ENCODE measurements at places on chromosomes 3 and 15. TPM values are rescaled to one million over a fixed set of nuclear protein-coding genes. Genes with fewer than 3 reads are reported as not detected.

DNA sequence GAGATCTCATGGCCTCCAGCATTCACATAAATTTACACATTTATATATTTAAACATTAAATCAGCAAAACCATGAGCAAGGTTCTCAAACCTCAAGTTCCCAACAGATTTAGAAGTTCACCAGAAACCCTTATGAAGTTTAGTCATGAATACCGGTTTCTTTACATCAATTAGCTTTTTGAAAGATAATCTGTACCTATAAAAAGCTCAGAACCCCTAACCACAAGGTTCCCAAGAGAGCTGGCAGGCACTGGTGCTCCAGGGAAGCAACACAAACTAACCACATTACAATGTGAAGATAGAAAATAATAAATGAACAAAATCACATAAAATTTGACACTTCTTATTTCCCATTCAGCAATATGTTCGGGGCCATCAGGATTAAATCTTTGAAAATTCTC lies 150.9 kb downstream of the FBN1 start:
- DNase-seq, result no peak

The C2CD4A gene
- total RNA-seq, result not detected

DNA sequence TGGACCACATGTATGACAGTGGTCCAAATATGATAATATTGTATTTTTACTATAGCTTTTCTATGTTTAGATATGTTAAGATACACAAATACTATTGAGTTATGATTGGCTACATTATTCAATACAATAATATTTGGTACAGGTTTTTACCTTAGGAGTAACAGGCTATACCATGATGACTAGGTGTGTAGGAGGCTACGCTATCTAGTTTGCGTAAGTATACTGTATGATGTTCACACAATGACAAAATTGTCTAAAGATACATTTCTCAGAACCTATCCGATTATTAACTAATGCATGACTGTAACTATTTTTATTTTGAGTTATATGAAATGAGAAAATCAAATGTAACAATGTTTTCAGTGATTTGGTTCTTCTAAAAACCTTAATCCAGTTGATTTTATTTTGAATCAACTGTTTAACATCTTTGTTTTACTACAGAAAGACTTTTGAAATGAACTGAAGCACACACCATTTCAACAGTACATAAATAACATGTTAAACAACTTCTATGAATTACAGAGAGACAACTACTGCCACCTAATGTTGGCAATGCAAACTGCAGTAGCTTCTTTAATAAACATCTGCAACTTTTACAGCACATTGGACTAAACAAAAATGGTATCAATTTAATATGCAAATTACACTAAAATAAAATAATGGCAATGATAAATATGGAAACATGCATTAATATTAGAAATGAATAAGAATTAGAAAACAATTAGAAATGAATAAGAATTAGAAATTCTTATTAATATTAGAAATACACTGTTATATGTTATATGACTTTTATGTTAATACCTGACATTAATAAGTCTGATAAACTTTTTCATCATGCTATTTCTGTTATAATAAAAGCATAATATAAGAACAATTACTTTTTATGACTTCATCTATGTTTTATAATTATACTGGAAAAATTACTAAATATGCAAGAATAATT lies 255.7 kb downstream of the MBNL1 start:
- DNase-seq, result no peak

- no peak for DNase-seq
Measured at GRCh38 chr3:123335007-123335670, 113.8 kb downstream of the ADCY5 start.

The SV2B gene
- 0.08 TPM for total RNA-seq

The GP9 gene
- not detected for total RNA-seq

GRCh38 chr3:195580744-195581443 lies 2.8 kb downstream of the APOD start:
- DNase-seq, result no peak

- no peak for DNase-seq
Measured at GRCh38 chr3:157408499-157409149, 28.0 kb upstream of the PTX3 start.

The CYP8B1 gene
- not detected for total RNA-seq

The PRSS50 gene
- total RNA-seq, result not detected

The OXTR gene
- total RNA-seq, result 0.45 TPM

The ALDH1A2 gene
- total RNA-seq, result 0.86 TPM

GRCh38 chr15:85333132-85333831 lies 47.1 kb upstream of the AKAP13 start:
- DNase-seq, result no peak

DNA sequence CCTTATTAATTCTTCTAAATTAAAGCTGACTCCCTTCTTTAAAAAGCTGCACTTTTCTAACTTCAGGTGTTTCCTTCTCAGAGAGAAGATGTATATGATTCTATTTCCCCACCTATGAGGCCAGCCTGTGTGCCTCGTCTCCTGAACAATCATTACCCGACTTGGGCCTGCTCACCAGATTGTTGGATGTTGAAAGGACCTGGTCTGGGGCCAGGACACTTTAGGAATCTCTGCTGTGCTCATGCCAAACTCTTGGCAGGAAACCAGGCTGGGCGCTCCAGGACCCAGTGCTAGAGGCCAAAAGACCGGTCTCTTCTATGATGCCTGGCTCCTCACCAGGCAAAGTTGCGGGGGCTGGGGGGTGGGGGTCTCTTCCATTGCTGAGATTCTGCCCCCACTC lies 16.9 kb upstream of the LRRC31 start:
- no peak for DNase-seq

The ZNF774 gene
- 2.4 TPM for total RNA-seq

The GOLGA8G gene
- total RNA-seq, result not detected

The LSMEM2 gene
- total RNA-seq, result not detected

The BFSP2 gene
- total RNA-seq, result not detected

DNA sequence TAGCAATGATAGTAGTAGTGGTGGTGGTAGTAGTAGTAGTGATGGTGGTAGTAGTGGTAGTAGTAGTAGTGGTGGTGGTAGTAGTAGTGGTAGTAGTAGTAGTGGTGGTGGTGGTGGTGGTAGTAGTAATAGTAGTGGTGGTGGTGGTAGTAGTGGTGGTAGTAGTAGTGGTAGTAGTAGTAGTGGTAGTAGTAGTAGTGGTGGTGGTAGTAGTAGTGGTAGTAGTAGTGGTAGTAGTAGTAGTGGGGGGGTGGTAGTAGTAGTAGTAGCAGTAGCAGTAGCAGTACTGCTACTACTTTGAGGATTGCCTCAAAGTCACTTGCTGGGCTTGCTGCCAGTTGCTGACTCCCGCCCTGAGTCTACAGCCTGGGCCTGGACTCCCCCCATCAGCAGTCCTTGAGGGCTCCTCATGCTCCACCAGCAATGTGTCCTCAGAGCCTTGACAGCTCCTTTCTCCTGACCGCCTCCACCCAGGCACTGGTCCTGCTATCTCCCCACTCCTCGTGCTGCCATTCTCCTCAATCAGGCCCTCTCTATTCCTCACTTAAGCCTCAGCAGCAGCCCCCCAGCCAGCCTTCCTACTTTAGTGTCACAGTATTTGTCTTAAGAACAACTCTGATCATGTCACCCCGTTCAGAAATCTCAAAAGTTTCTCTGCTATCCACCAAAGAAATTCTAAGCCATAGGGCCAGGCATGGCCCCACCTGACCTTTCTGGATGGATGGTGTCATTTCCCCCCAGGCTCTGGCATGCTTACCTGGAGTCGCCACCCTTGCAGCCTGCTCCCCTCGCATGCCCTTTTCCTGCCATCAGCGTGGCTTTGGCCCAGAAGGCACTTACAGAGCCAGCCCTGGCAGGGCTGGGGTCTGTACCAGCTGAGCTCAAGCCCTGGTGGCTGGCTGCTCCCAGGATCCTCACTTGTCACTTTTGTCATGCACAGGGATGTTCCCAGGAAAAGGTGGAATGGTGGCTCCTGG lies 45.6 kb downstream of the DLEC1 start:
- peak; percentile 43 for DNase-seq

DNA sequence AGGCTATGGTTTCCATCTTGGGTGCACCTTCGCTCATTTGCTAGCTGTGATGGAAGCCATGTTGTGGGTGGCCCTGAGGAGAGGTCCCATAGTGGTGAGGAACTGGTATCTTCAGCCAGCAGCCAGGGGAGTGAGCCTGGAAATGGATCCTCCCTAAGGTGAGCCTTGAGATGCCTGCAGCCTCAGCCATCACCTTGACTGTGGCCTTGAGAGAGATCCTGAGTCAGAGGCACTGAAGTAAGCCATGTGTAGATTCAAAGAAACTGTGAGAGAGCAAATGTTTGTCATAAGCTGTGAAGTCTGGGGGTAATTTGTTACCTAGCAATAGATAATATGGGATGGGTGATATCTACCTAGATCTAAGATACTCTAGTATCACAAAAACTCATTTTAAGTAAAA lies 105.3 kb downstream of the SNRK start:
- DNase-seq, result no peak

- DNase-seq, result no peak
Measured at GRCh38 chr3:126990024-126990700, 7.2 kb downstream of the PLXNA1 start.

DNA sequence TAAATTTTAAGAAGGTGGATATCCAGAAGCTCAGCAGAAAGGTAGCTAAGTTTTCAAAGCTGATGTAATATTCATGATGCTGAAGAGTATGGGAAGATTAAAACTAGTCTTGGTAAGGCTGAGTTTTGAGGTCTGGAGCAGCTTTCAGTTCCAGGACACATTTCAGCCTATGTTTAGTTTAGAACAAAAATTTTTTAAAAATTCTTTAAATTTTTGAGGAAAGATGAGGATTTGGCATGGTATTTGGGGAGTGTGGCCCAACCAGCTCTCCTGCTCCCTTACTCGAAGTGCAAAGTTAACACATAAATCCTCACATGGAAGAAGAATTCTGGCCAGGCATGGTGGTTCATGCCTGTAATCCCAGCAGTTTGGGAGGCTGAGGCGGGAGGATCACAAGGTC lies 1039.1 kb downstream of the NAALADL2 start:
- DNase-seq, result no peak

- no peak for DNase-seq
Measured at GRCh38 chr3:50167069-50167840, 12.1 kb downstream of the SEMA3F start.

GRCh38 chr3:2661078-2661477 lies 449.1 kb downstream of the IL5RA start:
- no peak for DNase-seq

- no peak for DNase-seq
Measured at GRCh38 chr3:117285737-117286136, 576.2 kb downstream of the TUSC7 start.

DNA sequence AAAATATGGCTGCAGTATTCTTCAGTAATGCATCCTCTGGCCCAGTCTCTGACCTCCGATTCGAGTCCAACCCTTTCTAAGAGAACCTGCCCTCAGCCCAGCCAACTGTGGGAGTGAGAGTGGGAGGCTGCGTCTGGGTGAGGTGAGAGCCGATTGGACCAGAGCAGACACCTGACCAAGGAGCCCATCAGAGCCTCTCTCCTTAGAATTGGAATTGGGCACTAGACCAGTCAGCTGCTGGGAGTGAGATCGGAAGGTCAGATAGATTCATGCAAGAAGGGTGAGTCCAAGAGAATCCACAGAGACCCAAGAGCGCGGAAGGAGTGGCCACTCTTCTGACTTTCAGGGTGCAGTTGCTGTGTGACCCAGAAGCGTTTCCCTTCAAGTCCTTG lies 10.2 kb downstream of the RASL12 start:
- no peak for DNase-seq

DNA sequence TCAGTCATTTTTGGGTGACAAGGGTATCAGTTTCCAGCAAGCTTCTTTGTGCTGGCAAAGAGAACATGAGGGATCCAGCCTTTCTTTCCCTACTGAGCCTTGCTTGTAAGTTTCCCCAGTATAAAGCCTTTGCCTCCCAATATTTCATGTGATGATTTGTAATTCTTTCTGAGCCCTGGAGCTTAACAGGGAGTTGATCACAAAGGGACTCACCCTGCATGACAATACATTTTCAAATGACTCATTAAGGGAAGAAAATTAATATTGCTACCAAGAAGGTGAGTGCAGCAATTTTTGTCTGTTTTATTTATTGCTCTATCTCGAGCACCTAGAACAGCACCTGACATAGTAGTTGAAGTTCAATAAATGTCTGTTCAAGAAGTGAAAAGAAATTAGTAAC lies 27.7 kb downstream of the OXSM start:
- DNase-seq, result no peak

DNA sequence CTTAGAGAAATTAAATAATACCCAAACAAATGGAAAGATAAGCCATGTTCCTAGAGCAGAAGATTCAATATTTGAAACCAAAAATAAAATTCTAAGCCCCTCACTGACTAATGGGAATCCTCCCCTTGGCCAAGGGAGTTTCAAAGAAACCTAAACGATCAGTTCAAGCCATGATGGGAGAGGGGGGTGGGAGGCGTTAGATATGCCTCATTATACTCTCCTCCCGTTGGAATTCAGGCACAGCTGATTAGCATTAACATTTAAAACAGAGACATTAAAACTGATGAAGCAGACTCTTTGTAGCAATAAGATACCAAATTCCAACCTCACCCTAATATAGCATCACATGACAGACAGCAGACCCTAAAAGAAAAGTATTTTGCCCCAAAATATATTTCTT lies 32.9 kb downstream of the OCA2 start:
- DNase-seq, result no peak

DNA sequence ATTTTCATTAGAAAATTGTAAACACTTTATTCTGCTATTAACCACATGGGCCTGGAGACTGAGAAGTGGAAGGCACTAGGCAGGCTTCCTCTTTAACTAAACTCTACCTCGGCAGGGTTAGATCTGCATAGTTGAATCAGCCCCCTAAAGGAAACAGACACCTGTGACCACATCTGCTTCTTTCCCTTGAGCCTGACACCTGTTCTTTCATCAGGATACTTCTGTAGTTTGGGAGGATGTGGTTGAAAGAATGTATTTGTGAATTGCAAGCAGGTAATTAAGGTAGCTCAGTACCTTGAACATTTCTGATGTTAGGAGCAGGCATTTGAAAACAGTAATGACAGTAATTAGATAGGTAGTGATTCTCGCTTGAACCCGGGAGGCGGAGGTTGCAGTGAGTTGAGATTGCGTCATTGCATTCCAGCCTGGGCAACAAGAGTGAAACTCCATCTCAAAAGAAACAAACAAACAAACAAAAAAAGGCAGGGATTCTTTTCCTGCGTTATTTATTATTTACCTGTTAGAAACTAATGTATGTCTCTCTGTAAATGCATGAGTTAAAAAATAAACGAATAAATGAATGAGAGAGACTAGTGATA lies 468.5 kb downstream of the NLGN1 start:
- DNase-seq, result no peak

- no peak for DNase-seq
Measured at GRCh38 chr3:196142202-196142956, 60.5 kb upstream of the TFRC start.

The ADGRG7 gene
- total RNA-seq, result not detected

The MUC13 gene
- not detected for total RNA-seq

- no peak for DNase-seq
Measured at GRCh38 chr3:20062996-20063395, 22.8 kb downstream of the KAT2B start.

The BBS4 gene
- 19.3 TPM for total RNA-seq
